RPMI7951 (cell line): ENCODE measurements at places on chromosomes 7 and 10. TPM values are rescaled to one million over a fixed set of nuclear protein-coding genes. Genes with fewer than 3 reads are reported as not detected.
A peak's percentile ranks its signal among the peaks of the same experiment; 100 is the strongest.

The HMX3 gene
- total RNA-seq, result not detected in 2 replicates

The AKR1C8 gene
- total RNA-seq, result not detected in 2 replicates

The PIK3AP1 gene
- 0.10 TPM in 1 of 2 replicates, not detected in the other for total RNA-seq

The TAC1 gene
- total RNA-seq, result 20.4 and 26.2 TPM in 2 replicates

The SUN3 gene
- total RNA-seq, result not detected in 2 replicates

The TFPI2 gene
- total RNA-seq, result 229 and 267 TPM in 2 replicates

The FLNC gene
- 6.7 and 11.2 TPM in 2 replicates for total RNA-seq

The GLI3 gene
- 7.7 and 10.0 TPM in 2 replicates for total RNA-seq

- DNase-seq, result no peak
These were observed 1.2 kb upstream of the BLNK start for GRCh38 chr10:96272316-96273280.

GRCh38 chr7:105210721-105211205 is 178.0 kb downstream of the SRPK2 start:
- DNase-seq, result no peak

DNA sequence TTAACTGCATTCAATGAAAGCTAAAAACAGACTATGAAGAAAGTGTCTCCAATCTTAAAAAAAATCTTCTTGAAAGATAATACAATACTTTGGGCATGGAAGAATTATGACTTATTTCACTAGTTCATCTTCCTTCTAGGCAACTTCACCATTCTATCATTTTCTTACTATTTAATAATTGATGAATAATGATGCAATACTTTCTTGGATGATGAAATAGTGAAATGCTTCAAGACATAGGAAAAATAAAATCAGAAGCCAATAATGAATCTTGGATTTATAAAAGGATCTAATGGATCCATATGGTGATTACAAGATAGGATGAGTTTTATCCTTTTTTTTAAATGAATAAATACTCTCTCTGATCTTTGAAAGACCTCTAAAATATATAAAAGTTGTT is 4.4 kb downstream of the DMBT1 start:
- no peak for DNase-seq

GRCh38 chr10:48835781-48836180 is 103.9 kb downstream of the LRRC18 start:
- no peak for DNase-seq

DNA sequence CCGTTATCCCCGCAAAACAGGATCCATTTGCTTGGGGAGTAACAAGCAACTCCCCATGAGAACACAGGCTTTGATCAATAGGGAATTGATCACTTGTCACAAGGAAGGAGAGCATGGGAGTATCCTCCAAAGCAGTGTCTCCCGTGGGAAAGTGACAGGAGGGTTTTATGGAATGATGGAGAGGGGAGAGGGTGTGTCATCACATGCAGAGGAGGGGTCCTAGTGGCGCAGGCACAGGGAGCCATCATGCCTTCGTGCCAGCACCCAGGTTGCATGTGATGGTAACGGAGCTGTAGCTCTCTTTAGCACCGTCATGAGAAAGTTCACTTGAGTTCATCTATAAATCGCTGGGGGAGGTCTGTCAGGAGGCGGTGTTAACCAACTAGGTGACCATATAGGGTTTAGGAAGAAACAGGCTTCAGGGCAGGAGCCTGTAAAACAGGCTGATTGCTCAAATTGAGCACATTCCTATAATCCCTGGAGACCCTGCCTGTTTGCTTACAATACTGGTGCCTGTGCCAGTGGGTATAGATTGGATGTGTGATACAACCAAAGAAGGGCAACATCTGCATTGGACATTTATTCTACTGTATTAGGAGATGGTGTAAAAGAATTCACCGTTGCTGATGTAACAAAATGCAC is 428.5 kb downstream of the GALNT17 start:
- no peak for DNase-seq

- no peak for DNase-seq
These were observed 15.3 kb downstream of the CALML3 start for GRCh38 chr10:5540080-5540479.

GRCh38 chr7:144713850-144714249 is 122.0 kb downstream of the TPK1 start:
- DNase-seq, result no peak

- DNase-seq, result no peak
These were observed 10.0 kb downstream of the PPP2R2D start for GRCh38 chr10:131910663-131911314.

DNA sequence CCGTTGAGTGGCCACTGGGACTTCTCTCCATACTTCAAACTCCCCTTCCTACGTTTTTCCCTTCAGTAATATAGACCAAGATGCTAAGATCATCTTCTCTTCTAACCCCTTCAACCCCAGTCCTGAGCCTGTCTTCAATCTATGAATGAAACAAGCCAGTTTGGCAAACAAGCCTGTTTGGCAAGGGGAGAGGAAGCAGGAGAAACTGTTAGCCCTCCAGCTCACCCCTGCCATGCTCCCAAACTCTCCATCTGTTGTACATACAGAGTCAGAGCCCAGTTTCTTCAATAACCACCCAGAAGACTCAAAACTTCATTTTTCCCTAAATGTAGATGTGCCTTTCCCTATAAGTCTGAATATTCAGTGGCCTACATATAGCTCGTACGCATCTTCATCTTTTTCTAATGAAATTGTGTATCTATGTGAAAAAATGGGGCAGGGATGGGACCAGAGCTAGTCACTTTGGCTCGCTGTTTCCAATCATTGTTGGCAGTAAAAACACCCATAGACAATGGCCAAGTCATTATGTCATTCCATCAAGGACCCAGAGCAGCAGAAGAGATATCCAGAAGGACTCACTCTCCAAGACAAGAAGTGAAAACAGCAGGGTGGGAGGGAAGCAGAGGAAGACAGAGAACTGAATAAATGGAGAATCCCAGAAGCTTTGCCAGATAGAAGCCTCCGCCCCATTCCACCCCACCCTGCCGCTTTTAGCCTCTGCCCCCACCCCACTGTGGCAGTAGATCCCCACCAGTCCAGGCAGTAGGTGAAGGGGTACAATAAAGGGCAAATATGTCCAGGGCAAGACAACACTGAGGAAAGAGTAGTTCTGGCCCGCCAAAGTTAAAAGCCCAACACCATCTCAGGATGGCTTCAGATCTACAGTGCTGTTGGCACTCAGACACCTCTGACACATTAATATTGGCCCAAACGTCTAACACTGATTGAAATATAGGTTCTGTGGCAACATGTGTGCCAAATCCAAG is 87.3 kb downstream of the DOCK4 start:
- DNase-seq, result no peak

DNA sequence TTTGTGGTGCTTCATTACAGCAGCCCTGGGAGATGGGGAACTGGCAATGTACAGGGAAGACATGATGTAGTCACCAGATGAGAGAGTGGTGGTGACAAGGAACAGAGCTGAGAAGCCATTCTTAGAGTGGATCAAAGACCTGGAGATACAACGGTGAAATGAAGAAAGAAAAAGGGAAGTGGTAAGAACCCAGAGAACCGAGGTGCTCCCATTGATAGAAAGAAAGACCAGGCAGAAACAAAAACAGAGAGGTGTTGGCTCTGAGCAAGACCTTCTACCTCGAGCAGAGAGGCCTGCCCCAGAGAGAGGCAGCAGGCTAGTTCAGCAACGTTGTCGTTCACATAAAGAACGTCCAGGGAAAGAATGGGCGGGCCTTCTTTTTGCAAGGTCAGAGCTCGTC is 186.7 kb downstream of the ADAM12 start:
- no peak for DNase-seq

DNA sequence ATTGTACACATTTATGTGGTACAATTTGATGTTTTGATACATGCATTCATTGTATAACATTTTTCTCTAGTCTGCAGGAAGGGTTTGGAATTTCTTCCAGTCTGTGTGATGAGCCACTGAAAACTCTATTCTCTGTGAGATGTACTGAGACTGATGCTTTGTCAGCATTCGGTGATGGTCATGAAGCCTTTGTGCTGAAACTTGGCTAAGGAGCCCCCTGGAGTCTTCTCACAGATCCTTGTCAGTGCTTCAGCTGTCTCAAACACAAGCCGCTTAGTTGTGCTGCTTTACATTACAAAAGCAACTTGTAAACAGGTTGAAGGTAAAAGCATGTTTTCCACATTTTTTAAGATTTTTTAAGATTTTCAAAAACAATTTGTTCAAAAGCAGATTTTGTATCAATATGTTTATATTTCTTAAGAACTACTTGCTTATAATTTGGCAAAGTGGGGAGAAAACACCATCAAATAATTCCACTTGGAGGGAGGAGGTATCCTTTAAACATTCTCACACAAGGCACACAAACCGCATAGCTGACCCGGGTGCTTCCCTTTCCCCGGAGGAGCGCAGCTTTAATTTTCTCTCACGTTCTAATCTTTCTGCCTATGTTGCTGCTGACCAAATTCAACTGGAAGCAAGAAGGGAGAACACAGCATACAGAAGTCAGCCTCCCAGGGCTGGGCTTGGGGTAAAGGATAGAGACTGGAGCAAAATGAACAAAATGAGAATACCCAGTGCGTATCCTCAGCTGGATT is 249.8 kb upstream of the VSTM2A start:
- peak; percentile 18 for DNase-seq

GRCh38 chr7:120160166-120160565 is 112.8 kb upstream of the KCND2 start:
- DNase-seq, result no peak

GRCh38 chr7:74656441-74656836 is 1.1 kb upstream of the GTF2I start:
- peak; percentile 68 for DNase-seq

GRCh38 chr7:76086070-76086469 is 38.2 kb downstream of the MDH2 start:
- DNase-seq, result peak; percentile 54
